ENCODE measurements at places on chromosomes 1 and 21.

DNA sequence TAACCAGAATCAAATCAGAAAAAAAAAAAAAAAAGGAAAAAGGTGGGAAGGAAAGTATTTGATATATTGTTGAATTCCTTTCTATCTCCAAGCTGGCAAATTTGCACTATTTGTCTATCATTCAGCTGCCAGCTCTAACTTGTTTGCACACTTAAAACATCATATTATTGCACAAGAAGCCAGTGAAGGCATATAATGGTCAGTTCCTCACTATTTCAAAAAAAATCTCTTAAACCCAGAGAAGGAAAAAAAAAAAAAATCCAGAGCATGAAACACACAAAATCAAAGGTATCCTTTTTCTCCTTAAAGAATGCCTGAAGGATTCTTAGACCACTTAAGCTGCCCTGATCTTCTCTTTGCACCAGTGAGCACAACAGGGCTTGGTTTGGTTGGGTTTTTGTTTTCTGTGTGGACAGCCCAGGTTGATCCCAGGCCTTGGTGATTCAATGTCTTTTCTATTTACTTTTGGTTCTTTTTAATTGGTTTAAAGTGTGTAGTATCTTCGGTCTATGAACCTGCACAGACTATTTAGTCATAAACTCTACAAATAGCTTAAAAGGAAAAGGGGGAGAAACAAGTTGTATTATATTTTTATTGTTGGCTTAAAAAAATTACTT, 40.2 kb downstream of the DUSP10 start:
- no peak for DNase-seq

GRCh38 chr21:23455676-23456075, 2151.6 kb downstream of the MRPL39 start:
- DNase-seq, result no peak

- DNase-seq, result no peak
Observed at GRCh38 chr1:3007298-3008147, 13.7 kb upstream of the ACTRT2 start.

- DNase-seq, result no peak
Observed at GRCh38 chr1:204498981-204499380, 4.4 kb upstream of the PIK3C2B start.

DNA sequence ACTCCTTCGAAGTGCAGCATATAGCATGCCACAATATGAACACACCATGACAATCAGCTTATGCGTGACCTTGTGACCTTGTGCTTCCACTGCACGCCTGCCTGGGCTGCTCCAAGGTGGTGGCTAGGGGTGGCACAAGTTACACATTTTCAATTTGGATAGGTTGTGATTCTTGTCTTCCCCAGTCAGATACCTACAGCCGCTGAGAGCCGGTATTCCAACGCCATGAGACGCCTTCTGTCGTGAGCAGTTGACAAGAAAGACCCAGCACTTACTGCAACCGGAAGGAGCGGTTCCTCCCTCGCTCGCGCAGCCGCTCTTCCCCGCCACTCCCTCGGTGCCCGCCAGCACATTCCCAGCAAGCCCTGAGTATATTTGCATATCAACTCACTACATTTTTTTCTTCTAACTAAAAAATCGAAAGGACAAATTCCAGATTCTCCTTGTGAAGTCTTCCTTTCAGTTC, 359 bp upstream of the RNU11 start:
- peak; percentile 88 for DNase-seq

DNA sequence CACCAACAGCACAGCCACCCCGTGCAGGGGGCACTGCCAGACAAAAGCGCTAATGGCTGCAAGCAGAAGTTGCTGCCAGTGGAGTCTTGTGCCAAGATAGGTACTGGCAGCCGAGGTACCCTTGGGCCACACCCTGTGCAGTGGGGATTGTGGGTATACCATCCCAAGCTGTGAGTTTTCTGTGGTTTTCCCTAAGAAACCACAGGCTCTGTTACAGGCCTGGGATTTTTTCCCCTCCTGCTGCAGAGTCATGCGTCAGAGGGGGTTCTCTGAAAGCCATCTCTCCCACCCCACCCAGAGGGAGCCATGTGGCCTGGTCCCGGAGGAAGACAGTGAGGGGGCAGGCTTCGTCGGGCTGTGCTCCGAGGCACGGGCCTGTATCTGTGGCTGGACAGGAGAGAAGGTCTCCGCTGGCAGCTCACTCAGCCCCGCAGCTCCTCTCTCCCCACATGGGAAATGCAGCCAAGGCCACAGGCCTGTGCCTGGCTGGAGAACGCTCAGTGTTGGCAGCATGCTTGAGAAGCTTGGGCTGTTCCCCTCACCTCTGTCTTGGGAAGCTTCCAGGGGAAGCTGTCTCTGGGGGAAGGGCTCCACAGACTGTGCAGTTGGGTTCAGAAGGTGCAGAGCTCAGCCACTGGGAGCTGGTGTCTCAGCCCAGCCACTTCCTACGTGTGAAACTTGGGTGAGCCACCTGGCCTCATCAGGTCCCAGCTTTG, 42.5 kb downstream of the NEK2 start:
- no peak for DNase-seq
